ENCODE measurements at places on chromosomes 4 and X.

GRCh38 chr4:48944252-48944651 is 37.7 kb upstream of the OCIAD2 start:
- DNase-seq = no peak

DNA sequence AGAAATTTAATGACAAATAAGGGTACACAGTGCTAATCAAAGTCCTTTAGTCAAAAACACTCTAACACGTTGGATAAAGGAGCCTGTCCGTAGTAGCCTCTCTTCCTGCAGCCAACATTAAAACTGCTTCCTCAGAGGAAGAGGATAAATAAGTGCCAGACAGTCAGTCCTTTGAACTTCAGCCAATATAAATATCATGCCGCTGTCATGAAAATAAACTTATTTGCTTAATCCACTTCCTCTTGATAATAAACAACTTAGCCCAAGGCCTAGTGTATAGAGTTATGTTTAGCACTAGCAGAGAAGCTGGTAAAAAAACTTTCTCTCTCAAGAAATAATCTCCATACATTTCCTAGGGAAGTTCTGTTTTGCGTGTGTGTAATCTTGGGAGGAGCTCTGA is 196.7 kb downstream of the HS3ST1 start:
- no peak for DNase-seq

- no peak for DNase-seq
Observed at GRCh38 chr4:184838249-184839074, 12.7 kb upstream of the ACSL1 start.

DNA sequence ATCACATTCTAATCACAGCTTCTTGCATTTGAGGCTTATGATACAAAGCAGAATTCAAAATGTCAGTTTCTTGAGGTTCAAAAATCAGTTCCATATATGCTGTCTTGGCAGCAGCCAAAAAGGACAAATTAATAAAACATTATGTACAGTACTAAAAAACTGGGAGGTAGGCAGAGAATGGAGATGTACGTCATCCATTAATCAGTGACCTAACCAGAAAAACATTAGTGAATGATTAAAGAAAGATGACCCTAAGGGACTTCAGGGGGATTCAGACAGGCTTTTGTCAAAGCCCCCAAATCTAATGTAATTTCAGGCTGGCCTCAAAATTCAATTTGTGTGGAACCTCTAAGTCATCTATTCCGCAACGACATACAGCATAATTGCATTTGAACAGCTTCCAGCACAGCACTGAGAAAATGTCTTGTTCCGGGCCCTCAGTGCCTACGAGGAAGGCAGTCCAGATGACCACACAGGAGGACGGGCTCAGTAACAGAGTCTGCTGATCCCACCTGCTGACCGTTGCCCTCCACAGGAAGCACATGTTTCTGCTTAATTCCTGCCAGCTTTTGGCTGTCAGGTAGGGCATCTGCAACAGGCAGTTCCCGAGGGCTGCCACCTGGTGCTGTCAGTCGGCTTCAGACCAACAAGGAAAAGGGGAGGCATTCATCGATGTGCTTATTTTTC is 83.8 kb upstream of the HHIP start:
- DNase-seq = no peak

DNA sequence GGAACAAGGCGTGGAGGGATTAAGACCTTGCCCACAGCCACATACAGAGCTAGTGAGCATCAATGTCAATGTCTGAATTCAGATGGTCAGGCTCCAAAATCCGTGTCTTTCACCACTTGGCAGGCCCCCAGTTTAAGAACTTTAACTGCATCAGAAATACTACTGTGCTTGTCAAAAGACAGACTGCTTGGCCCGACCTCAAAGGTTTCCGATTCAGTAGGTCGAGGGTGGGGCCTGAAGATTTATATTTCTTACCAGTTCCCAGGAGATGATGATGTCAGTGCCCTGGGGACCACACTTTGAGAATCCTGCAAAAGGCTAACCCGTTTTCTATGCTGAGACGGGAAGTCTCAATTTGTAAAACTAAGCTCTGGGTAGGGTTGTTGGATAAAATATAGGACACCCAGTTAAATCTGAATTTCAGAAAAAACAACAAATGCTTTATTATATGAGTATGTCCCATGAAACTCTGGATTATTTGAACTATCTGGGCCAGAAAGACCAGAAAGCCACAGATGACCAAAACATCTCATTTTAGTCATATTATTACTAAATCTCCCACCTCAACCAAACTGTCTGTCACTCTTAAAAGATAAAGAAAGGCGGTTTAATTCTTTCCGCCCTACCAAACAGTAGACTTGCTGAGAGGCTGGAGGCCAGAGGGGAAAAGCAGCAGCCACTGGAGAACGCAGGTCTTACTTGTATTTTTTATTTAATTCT is 42.7 kb downstream of the GATB start:
- no peak for DNase-seq

DNA sequence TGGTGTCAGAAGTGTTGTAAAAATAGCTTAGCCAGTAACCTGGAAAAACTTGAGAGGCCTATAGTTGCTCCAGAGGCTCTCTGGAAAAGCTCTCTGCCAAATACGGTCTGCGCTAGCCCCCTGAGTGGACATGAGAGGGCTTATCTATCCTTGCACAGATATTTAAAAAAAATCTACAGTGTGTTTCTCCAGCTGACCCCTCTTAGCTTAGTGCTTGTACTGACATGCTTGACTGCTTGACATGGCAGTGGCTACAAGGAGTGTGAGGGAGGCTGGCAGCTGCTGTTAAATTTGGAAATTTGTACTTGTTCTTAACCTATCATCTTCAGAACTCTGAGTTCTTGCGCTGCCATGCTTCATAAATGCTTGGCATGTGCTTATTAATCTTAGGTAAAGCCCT is 229.2 kb downstream of the RBMX2 start:
- no peak for DNase-seq

DNA sequence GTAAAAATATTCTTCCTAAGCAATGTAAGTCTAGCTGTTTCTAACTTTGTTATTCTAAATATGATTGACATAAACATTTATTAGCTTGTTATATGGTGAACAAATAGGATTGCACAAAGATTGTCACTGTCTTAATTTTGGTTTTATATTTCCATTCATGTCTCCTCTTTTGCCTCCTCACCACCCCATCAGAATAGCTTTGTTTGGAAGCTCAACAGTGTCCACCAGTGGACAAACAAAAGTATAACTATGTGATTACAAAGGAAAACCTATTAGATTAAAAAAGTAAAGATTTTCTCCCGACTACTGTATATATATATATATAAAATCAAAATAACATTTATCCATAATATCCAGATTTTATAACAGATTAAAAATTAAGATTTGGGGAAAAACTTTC is 468.2 kb downstream of the ZIC3 start:
- peak; percentile 58 for DNase-seq

- DNase-seq = no peak
Observed at GRCh38 chrX:31331928-31332327, 260.1 kb upstream of the FTHL17 start.

GRCh38 chr4:140152751-140153418 is 1.1 kb downstream of the MAML3 start:
- DNase-seq = peak; percentile 69
